T-helper 1 cell (primary cell): ENCODE measurements at places on chromosomes 3 and 15.

- DNase-seq = no peak
Measured at GRCh38 chr3:25073423-25073822, 354.6 kb upstream of the RARB start.

- DNase-seq = no peak
Measured at GRCh38 chr3:194148383-194148782, 12.4 kb downstream of the HES1 start.

DNA sequence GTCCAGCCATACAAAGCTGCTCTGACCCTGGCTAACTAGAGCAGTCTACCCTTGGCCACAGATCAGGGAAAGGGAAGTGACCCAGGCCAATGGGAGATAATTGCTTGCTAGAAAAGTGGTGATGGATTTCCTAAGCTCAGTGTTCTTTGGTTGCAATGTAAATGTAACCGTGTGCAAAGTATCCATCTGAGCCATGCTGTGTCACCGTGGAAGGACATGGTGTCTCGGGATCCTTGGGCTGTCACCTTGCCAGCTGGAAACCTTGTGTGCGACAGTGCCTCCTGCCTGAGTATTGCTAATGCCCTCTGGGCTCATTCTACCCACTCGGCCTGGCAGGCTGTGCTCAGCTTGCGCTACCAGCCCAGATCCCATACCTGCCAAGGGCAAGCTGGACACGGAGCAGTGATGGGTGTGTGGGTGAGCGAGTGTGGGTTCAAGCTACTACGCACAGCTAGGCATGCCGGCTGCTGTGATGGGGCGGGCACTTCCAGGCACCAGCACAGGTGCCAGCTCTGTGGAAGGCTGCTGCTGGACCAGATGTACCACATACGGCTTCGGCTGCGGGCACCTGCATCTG, 10.7 kb upstream of the SIAH2 start:
- DNase-seq = no peak

DNA sequence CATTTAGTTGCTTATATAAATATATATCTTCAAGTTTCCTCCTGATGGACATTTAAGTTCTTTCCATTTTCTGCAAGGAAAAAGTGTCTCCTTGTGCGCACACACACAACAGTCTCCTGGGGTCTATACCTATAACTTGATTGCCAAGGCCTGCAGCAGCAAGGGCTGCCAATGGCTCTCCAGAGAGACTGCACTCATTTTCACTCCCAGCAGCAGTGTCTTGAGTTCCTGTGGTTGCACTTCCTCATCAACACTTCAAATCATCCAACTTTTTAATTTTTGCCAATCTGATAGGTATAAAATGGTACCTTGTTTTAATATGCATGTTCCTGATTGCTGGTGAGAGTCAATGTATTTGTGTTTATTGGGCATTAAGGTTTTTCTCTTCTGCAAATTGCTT, 23.1 kb downstream of the TNFAIP8L3 start:
- DNase-seq = no peak

DNA sequence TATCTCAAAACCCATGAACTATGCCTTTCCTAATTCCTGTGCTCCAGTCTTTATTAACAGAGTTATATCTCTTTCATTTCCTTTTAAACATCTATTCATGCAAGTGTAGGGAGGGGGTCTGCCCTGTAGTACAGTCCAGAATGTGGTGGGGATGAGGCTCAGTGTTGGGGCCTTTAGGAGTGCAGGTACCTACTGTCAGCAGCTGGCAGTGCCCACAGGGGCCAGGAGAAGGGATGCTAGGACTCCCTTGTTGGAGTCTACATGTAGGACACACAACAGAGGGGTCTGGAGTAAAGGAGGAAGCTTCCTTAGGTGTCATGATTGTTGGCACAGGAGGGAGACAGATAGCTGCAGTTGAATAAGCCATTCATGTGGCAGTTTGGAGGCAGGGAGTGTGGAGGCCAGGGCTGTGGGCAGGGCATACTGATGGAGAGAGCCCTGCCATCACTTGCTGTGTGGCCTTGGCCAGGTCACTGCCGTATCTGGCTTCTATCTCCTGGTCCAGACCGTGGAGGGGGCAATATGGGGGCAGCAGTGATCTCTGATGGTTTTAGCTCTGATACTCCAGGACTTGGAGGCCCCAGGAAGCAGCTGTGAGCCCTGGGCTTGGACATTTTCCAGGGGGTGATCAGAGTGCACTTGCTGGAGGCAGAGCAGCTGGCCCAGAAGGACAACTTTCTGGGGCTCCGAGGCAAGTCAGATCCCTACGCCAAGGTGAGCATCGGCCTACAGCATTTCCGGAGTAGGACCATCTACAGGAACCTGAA, 29.5 kb downstream of the ESYT3 start:
- no peak for DNase-seq

- DNase-seq = no peak
Measured at GRCh38 chr3:194245474-194245873, 105.7 kb downstream of the CPN2 start.

- DNase-seq = no peak
Measured at GRCh38 chr15:101808201-101808600, 3.8 kb upstream of the OR4F15 start.

- DNase-seq = no peak
Measured at GRCh38 chr15:88011533-88011932, 245.0 kb downstream of the NTRK3 start.

DNA sequence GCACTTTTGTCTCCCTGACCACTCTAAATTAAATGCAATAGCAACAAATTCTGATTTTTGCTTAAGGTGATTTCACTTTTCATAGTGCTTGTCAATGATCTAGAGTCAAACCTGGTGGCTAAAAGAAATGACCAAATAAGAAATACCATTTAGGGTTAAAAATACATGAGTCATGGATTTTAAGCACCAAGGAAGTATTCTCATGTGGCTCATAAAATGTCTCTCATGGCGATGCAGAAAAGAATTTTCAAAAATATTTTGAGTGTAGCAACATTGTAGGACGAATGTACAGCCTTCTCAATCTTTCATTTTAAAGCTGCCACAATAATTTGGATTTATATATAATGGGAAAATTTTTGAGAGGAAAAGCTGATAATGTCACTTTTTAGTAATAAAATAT, 193.6 kb downstream of the EPHA3 start:
- DNase-seq = no peak

- no peak for DNase-seq
Measured at GRCh38 chr3:142881445-142882224, 7.2 kb downstream of the PCOLCE2 start.

- no peak for DNase-seq
Measured at GRCh38 chr15:90907838-90908507, 4.9 kb downstream of the MAN2A2 start.

- no peak for DNase-seq
Measured at GRCh38 chr3:37892927-37893600, 31.4 kb downstream of the CTDSPL start.

- DNase-seq = no peak
Measured at GRCh38 chr15:90710436-90711027, 6.6 kb upstream of the BLM start.

DNA sequence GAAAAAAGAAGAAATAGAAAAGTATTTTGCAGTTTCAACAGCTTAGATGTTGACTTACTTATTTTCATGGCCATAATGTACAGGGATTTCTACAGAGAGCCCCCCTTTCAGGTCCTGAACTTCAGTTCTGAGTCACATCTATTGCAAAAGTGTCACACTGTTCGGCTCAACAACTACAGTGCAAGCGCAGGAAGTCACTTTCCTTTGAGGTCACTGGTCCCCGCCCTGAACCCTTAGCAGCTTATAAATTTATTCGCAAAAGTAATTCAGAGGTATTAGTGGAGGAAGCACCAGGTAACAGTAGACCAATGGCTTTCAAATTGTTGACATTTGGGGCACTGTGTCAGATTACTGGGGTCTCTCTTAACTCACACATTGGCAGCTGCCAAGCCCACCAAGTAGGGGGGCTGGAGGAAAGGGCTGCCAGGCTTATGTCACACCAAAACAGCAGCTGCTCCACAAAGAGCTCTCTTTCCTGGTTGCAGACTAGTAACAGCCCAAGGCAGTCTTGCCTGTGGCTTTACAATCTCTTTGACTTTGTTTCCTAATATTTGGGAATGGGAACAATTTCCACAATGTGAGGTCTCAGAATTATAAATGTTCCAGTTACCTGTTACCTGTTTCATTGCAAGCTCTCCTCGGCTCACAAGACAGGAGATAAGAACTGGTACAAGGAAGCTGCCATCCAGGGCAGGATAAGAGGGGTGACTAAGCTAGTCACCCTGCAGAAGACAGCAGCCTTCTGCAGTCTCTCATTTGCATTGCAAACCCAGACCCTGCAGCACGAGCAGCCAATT, 130.2 kb upstream of the STRIT1 start:
- no peak for DNase-seq

DNA sequence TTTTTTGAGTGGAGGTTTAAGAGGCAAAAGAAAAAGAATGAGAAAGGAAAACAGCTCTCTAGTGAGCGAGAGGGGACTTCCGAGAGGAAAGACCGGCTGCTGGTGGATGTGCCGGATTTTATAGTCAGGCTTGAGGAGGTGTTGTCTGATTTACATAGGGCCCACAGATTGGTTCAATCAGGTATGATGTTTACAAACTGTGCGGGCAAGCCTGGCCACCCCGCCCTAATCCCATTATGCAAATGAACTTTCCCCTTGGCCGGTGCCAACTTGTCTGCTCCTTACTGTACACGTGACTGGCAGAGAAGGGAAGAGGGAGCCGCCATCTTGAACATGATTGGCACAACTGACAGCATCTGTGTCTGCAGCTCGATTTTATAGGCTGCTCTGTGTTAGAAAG, 44.7 kb downstream of the FAM43A start:
- no peak for DNase-seq
